Body of pancreas (tissue), 4 donors: ENCODE measurements at places on chromosomes 5 and 9. TPM values are rescaled to one million over a fixed set of nuclear protein-coding genes. Genes with fewer than 3 reads are reported as not detected.

GRCh38 chr9:37938121-37938891 is 34.4 kb upstream of the SLC25A51 start:
- no peak for DNase-seq

GRCh38 chr5:135307143-135307903 is 91.7 kb downstream of the MACROH2A1 start:
- DNase-seq = no peak

DNA sequence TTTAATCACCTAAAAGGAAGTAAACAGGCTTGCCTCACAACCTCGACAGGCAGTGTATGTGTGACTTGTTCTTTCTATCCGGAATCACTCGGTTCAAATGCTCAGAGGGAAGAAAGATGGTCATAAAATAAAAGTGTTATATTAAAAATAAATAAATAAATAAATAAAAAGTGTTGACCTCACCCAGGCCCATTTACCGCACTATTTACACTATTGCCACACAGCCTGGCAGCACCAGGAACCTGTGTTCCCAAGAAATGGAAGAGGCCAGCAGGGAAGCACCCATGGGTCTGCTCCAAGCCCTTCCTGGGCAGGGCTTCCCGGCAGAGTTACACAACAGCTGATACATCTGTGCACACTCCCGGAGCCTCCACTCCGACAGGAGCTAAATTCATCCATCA is 127.9 kb downstream of the EFNA5 start:
- DNase-seq = peak; percentile 70

DNA sequence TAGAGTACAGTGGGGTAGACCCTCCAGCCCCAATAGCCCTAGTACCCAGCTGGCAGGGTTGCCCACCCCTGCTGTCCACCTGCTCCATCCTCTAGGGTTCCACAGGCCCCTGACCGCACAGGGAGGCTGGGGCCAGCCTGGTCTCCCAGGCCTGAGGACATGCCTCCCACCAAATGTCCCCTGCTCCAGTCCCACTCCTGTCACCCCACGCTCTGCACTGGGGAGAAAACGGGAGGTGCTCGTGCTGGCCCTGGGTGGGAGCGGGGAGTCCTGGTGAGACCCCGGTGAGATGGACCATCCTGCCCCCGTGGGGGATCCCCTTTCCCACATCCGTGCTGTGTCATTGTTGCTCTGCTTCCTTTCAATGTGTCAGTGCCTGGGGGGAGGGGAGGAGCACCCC is 12.1 kb downstream of the CPLX2 start:
- DNase-seq = no peak

GRCh38 chr5:1261643-1262042 is 33.2 kb downstream of the TERT start:
- no peak for DNase-seq

DNA sequence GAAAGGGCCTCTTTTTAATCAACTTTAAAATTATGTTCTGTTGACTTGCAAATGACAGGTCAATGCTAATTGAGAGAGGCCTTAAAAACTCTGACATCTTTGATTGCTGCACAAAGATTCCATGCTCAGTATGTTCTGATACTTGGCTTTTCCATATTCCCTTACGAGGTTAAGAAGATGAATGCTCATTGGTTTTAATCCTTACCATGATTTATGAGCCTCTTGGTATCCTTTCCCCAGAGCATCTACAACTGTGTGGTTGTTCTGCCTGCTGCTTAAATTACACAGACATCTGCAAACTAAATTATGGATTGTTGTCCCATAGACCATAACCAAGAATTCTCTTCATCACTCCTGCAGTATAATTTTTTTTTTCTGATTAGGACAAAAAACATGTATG is 352.6 kb downstream of the CDH12 start:
- DNase-seq = no peak

DNA sequence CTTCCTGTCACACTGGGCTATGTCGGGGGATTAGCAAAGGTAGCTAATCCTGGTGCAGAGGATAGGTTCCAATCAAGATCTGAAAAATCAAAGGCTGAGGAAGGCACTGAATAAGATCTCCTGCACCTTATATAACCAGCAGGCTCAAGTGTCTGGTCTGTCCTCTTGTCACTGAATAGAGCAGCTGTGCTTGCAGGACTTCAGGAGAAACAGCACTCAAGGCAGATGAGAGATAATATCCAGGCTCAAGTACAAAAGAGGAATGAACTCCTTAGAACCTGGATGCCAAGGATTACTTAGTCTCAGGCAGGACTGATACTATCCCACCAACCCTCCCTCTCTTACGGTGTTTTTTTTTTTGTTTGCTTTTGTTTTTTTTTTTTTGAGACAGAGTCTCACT is 108.8 kb upstream of the LRRTM2 start:
- DNase-seq = no peak

DNA sequence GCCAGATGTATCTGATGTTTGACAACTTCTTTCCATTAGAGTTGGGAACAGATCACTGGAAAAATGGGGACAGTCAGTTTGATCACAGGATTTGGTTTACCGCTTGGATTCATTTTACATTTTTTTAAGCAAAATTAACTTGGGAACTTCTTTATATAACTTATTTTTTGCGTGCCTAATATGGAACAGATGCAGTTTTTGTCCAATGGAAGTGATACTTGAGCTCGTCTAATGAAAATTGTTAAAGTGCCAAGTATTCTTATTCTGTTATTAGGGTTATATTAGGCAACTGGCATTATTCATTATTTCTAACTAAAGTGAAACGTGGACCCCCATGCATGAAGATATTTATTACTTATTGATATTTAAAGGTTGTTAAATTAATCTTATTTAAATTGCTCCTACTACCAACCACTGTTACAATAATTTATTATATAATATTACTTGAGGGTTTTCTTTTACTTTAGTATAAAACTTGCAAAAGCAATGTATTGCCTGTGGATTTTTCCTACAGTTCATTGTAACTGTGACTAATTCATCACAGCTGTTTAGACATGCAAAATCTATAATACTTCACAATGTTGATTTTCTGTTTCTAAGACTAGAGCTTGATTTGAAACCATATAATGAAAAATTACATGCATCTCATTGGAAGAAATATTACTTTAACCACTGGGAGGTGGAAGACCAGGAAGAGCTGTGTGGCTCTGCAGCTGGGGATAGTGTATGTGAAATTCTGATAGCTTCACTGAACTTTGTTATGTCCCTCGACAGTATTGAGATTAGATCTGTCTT is 787.3 kb upstream of the WWC1 start:
- DNase-seq = no peak

- no peak for DNase-seq
Observed at GRCh38 chr5:109454731-109455505, 45.1 kb upstream of the PJA2 start.

DNA sequence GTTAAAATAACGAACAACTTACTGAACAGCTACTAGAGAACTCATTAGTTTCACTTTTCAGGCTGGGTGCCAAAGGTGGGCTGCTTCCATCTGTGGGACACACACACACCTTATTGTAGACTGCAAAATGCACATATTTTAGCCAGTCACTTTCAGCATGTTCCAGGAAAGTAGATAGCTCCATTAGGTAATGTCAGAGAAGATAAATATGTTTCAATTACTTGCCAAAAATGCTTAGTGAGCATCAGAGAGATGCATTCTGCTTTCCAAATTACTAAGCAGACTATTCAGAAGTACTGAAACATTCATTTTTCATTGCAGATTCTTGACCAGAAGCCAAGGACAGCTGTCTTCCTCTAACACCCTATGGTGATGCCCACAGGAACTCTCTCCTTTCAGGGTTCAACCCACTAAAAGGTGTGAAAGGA is 56.2 kb upstream of the APC start:
- no peak for DNase-seq

DNA sequence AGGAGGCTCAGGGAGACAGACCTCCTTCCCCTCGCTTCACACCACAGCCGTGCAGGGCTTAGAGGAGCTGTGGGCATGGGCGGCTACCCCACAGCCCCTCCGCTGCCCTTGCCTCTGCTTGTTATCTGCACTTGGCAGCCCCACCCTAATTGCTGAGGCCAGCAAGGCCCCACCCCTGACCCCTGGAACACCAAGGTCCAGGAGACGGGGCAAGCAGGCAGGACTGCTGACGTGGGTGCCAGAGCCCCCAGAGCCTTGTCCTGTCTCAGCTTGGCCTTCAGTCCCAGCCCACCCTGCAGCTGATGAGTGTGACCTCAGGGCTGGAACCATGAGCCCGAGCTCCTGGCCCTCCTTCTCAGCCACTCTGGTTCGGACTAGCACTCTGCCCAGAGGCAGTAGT is 29.1 kb upstream of the NEURL1B start:
- no peak for DNase-seq

- DNase-seq = no peak
Observed at GRCh38 chr5:178176791-178177190, 10.4 kb downstream of the GMCL2 start.

DNA sequence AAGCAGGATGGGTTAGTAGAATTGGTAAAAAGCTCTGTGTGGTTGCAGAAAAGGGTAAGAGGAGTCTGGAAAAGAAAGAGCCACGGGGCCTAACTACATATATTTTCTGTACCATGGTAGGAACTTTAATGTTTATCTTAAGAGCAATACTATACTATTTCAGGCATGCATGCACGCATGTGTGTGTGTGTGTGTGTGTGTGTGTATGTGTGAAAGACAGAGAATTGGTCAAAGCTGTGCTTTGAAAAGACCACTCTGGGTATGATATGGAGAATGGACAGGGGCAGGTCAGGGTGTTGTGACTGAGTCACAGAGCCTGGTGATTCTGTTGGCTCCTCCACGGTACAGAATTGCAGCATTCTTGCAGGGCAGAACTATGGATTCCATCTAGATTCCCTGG is 339.3 kb downstream of the SLIT3 start:
- DNase-seq = no peak

DNA sequence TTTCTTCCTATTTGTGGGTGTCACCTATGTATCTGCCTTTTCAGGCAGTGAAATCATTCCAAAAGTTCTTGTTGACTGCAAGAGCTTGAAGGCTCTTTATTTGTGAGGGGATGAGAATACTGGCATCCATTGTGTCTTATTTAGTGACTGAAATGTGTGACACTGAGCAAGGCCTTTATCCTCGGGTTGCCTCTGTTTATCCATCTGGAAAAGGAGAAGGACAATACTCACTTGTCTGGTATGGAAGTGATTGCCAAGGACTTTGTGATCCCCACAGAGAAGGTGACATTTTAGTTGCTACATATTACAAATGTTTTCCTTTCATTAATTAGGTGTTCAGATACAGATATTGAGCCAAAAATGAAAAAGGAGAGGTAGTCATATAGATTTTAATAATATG is 80.2 kb downstream of the ARRDC3 start:
- no peak for DNase-seq

GRCh38 chr5:128487041-128487440 is 51.0 kb downstream of the FBN2 start:
- no peak for DNase-seq

- no peak for DNase-seq
Observed at GRCh38 chr9:12289711-12290110, 403.5 kb upstream of the TYRP1 start.

DNA sequence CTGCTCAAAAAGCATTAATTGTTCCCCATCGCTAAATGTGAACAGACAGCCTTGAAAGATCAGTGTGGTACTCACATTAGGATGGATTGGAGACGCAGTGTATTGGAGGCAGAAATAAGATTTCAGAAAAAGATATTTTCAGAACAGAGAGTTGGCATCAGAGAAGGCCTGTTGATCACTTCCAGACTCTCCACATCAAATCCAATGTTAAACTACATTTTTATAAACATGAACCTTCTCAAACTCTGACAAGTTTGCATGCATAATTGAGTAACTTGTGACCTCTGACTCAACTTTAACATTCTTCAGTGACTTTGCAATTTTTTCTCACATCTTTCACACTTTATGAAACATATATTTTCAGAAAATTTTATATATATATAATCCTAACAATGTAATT is 919.6 kb upstream of the SEMA6A start:
- DNase-seq = no peak

DNA sequence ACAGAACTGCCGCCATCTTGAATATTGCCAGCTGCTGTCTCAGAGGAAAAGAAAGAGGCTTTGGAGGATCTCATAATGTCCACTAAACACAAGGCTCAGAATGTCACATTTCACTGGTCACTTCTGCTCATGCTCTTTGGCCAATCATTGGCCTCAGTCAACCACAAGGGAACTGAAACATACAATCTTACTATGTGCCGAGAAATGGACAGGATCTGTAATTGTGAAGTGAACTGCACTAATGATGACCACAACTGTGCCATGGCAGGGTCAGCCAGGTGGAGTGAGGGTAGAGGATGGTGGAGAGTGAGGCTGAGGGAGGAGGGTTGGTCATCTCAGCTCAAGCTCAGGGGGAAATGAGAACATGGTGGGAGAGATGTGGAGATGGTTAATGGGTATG is 32.8 kb downstream of the GDNF start:
- no peak for DNase-seq

- DNase-seq = no peak
Observed at GRCh38 chr5:173742432-173742816, 126.0 kb upstream of the BOD1 start.

DNA sequence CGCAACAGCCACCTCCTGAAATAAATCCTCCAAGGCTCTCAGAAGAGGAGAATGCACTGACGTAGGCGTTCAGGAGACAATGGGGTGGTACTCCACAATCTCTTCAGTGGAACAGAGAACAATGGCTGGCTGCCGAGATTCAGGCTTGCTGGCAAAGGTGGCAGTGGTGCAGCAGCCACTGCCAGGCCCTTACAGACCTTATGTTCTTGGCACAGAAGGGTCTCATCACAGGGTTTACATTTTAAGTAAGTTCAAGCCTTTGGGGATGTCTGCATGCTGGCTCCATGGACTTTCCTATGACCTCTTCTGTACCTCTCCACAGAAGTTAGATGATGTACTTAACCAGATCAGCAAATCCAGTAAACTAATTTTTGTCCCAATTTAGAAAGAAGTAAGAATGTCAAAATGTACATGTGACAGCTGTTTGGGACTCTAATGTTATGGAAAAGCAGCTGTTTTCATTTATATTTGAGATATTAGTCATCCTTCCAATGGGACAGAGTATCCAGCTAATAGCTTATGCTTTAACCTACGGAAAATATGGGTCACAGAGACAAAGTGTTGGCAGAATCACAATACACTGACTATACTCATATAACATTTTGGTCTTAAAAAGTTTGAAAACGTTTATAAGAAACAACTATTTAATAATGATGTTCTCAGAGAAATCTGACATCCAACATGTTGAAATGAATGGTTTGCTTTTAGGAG is 180.9 kb downstream of the MAPKAP1 start:
- DNase-seq = no peak

- DNase-seq = no peak
Observed at GRCh38 chr5:21817668-21818369, 1035.3 kb downstream of the CDH12 start.

GRCh38 chr9:35518225-35518821 is 28.4 kb downstream of the RUSC2 start:
- peak; percentile 81 for DNase-seq

PCDHGC4 gene
- total RNA-seq = 1.6 TPM

ATOSB gene
- 6.6 TPM for total RNA-seq

NELFB gene
- 34.2 TPM for total RNA-seq

KIAA1191 gene
- total RNA-seq = 56.0 TPM

MARCHF11 gene
- total RNA-seq = not detected

IFNA21 gene
- not detected for total RNA-seq

TAS2R1 gene
- not detected for total RNA-seq
